Activated T-helper 2 cell treated with anti-CD3 and anti-CD28 coated beads, Interferon-gamma antibody, Interleukin-2, Interleukin-4, amounts not matched to agents 10 μg/mL and 5 μg/mL and 100 μg/mL, durations not matched to agents 14 hours and 24 hours and 36 hours (primary cell): ENCODE measurements at places on chromosomes 1 and 21.

DNA sequence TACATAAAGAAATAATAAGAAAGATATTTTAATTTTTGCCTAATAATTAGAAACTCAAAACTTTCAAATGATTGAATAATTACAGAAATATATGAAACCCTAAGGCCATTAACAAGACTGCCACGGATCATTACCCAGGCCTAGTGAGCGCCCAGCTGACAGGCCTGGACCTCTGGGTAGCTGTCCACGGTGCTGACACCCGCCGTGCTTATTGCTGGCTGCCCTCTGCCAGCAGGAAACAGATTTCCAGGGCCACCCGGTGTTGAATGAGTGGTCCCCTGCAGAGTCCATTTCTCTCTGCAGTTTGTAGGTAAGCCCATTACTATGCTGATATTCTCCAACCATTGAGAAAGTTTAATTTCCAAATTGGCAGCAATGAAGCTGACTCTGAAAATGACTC is 254.4 kb upstream of the GJB5 start:
- no peak overlapping the region for H3K27ac ChIP-seq
- H3K4me3 ChIP-seq = no peak overlapping the region

DNA sequence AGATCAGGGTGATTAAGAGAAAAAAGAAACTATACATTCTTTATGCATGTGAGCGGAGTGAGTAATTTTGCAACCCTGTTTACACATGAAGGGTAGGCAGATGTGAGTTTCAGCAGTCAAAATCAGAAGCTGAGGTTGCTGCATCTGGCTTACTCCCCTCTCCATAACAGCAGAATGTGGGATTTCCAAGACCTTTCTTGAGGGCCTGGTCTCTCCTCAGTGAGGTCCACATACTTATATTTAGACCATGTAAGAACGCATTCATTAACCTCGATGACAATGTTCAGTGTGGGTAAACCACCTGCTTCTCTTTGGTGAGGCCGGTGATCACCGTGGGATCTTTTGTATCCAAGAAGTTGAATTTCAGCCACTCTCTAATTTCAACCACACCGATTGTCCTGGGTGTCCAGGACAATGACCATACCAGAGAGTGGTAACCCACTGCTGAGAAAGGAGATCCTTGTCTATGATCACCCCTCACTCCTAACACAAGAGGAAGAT is 18.7 kb upstream of the RAP1A start:
- peaks cover 18% of the 10 kb centered on the region for H3K36me3 ChIP-seq
- no peak for DNase-seq
- peak overlapping the region; percentile 98 for H3K27ac ChIP-seq
- peak overlapping the region; percentile 71 for H3K4me3 ChIP-seq

GRCh38 chr21:38326429-38326828 is 69.6 kb downstream of the KCNJ15 start:
- no peak for DNase-seq
- peaks cover 13% of the 10 kb centered on the region for H3K4me1 ChIP-seq
- no peak overlapping the region for H3K4me3 ChIP-seq
- no peaks in the 10 kb centered on the region for H3K36me3 ChIP-seq
- no peak overlapping the region for H3K27ac ChIP-seq

DNA sequence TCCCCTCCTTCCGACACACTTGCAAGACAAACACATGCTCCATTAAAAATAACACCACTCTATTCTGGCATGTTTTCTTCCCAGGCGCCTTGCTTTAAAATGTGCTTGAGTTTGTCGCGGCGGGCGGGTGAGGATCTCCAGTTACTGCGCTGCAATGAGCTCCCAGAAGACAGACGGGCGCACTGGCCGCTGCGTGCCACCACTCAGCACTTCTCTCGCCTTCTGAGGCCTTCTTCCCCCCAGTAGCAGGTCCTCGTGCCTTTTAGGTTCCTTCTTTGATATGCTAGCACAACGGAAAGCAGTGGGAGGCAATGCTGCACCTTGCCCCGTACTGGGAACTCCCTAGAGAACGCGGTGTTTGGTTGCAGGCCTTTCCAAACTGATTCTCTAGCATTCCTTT is 279.5 kb upstream of the NR5A2 start:
- no peak overlapping the region for H3K27ac ChIP-seq
- no peak overlapping the region for H3K4me3 ChIP-seq
- H3K36me3 ChIP-seq = no peaks in the 10 kb centered on the region
- H3K27me3 ChIP-seq = peaks cover 1% of the 10 kb centered on the region
- DNase-seq = no peak
- no peaks in the 10 kb centered on the region for H3K4me1 ChIP-seq

GRCh38 chr1:179818743-179819173 is 58.8 kb downstream of the TOR1AIP2 start:
- no peak for DNase-seq
- H3K4me3 ChIP-seq = no peak overlapping the region
- no peaks in the 10 kb centered on the region for H3K36me3 ChIP-seq
- peaks cover 14% of the 10 kb centered on the region for H3K4me1 ChIP-seq
- H3K27me3 ChIP-seq = peaks cover 17% of the 10 kb centered on the region
- no peak overlapping the region for H3K27ac ChIP-seq

- H3K4me1 ChIP-seq = peaks cover 19% of the 10 kb centered on the region
- H3K27me3 ChIP-seq = peaks cover 13% of the 10 kb centered on the region
- no peak overlapping the region for H3K27ac ChIP-seq
These were observed 297.0 kb downstream of the DISC1 start for GRCh38 chr1:231923491-231924041.

- H3K27me3 ChIP-seq = no peaks in the 10 kb centered on the region
- H3K4me1 ChIP-seq = peaks cover 1% of the 10 kb centered on the region
- no peak overlapping the region for H3K4me3 ChIP-seq
- peak overlapping the region; percentile 35 for H3K27ac ChIP-seq
These were observed 31.8 kb downstream of the WNT4 start for GRCh38 chr1:22111115-22111514.

- no peak for DNase-seq
- no peaks in the 10 kb centered on the region for H3K27me3 ChIP-seq
- no peaks in the 10 kb centered on the region for H3K4me1 ChIP-seq
- H3K27ac ChIP-seq = no peak overlapping the region
- no peaks in the 10 kb centered on the region for H3K36me3 ChIP-seq
- H3K4me3 ChIP-seq = no peak overlapping the region
These were observed 212.3 kb upstream of the DPYD start for GRCh38 chr1:98133131-98133530.

DNA sequence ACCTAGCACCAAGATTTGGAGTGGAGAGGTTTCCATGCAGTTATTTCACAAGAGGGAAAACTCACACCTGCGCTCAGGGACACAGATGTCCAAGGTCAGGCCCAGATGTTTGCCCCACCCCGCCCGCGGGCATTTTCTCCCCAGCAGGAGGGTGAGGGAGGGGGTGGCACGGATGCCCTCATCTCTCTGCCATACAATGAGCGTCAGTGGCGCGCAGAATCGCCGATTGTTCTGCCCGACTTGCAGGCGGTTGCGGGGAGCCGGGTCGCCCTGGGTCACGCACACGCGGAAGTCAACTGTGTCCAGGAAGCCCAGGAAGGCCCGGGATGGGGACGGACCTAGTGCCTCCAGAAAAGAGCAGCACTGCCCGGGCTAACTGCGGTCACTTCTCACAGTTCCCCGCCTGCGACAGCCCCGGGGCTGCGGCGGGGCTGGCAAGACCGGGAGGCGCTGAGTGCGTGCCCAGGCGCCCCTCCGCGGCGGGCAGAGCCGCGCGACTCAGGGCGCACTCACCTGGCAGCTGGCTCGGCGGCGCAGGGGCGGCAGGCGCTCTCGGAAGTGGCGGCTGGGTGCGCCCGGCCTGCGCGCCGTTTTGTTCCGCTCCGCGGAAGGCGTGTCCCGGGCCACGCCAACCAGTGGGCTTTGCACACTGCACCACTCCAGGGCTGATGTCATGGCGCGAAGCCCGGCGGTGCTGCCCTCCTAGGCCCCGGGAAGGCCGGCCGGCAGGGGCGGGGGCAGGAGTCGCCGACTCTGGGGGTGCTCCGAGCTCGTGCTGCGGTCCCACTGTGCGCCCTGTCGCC is at the start of gene CSRP1:
TSS of gene CSRP1 (minus strand) at position 567 of the 803 bp plus-strand sequence. CDS start 10,820 bp downstream, outside the sequence.
- peaks cover 29% of the 10 kb centered on the region for H3K4me1 ChIP-seq
- H3K27ac ChIP-seq = peak within 1 kb of the TSS; percentile 86
- peak within 1 kb of the TSS; percentile 88 for H3K4me3 ChIP-seq
- no peaks in the 10 kb centered on the region for H3K27me3 ChIP-seq
- peak; percentile 77 for DNase-seq

DNA sequence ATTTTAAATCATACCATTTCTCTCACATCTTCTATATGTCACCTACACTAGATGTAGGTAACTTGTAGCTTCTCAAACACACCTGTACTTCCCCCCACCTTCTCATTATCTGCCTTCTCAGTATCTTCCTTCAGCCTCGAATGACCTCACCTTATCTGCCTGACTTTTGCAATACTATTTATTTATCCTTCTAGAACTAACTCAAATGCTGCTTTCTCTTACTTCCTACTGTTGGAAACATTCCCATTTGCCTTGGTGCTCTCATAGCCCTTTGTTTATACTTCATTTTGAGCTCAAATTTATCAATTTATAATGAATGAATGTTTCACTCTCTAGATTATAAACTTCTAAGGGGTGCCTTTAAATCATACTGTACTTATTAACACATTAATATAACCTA is 50.4 kb upstream of the KIAA1614 start:
- peaks cover 7% of the 10 kb centered on the region for H3K36me3 ChIP-seq
- H3K4me1 ChIP-seq = peaks cover 1% of the 10 kb centered on the region
- H3K27me3 ChIP-seq = no peaks in the 10 kb centered on the region
- no peak overlapping the region for H3K27ac ChIP-seq

DNA sequence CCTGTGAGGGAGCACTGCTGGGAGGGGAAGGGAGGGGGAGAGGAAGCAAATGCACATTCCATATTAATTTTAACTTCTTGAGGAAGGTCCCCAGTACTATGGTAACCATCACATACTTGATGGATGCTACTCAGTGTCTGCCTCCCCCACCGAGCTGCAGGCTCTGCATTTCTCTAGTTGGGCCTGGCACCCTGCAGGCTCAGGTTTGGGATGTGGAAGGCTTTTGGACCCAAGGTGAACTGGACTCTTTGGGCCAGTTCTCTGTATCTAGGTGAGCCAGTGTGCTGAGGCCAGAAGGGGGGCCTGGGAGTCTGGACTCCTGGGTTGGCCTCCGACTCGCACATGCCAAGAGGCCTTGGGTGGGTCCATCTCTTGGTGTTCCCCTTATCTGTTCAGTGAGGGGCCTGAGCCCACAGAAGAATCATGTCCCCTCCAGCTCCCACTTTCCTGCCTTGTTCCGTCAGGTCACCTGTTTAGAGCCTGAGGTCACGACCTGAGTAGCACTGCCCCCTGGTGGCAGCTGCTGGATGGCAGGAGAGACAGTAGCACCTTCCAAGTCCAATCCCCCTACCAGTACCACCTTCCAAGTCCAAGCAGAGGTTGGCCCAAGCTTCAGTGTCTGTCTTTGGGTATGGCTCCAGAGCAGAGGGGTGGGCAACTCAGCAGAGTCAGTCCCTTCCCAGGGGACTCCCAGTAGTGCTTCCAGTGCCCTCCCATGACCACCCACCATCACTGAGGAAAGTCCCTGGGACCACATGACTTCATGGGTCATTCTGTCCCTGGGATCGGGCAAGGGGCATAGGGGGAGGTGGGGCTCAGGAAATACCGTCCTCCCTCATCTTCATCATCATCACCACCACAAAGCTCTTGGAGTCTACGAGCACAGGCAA is 241.8 kb downstream of the TRABD2B start:
- H3K27me3 ChIP-seq = no peaks in the 10 kb centered on the region
- H3K4me3 ChIP-seq = no peak overlapping the region
- no peaks in the 10 kb centered on the region for H3K4me1 ChIP-seq
- peak; percentile 23 for DNase-seq
- no peaks in the 10 kb centered on the region for H3K36me3 ChIP-seq

DNA sequence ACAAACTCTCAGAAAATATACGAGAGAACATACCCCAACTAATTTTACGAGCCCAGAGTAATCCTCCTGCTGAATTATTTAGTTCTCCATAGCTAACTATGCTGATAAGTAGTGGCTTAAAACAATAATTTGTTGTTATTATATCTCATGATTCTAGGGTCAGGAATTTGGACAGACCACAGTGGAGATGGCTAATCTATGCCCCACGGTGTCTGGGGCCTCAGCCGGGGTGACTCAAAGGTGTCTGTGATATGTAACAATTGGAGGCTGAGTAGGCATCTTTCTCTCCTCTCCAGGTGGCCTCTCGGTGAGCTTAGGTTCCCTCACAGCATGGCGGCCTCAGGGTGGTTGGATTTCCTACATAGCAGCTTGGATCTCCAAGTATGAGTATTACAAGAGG is 35.4 kb upstream of the FOXO6 start:
- no peak for DNase-seq
- H3K4me3 ChIP-seq = no peak overlapping the region
- H3K27ac ChIP-seq = no peak overlapping the region
- no peaks in the 10 kb centered on the region for H3K36me3 ChIP-seq

- H3K4me1 ChIP-seq = no peaks in the 10 kb centered on the region
- H3K27ac ChIP-seq = no peak overlapping the region
- no peaks in the 10 kb centered on the region for H3K36me3 ChIP-seq
- no peak for DNase-seq
- H3K4me3 ChIP-seq = no peak overlapping the region
- peaks cover 16% of the 10 kb centered on the region for H3K27me3 ChIP-seq
These were observed 26.2 kb downstream of the SLC44A3 start for GRCh38 chr1:94846308-94846707.

DNA sequence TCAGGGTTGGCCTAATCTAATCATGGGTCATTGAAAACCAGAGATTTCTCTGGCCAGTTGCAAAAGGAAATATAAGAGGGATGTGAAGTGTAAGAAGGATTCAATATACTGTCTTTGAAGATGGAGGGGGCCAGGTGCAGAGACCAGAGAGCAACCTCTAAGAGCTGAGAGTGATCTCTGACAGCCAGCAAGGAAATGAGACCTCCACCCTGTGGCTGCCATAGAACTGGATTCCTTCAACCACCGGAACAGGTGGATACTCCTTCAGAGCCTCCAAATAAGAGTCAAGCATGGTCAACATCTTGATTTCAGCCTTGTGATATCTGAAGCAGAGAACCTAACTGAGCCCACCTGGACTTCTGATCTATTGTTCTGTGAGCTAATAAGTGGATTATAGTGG is 128.4 kb downstream of the CYYR1 start:
- no peaks in the 10 kb centered on the region for H3K4me1 ChIP-seq
- no peaks in the 10 kb centered on the region for H3K27me3 ChIP-seq
- DNase-seq = no peak
- no peak overlapping the region for H3K27ac ChIP-seq
- H3K4me3 ChIP-seq = no peak overlapping the region

DNA sequence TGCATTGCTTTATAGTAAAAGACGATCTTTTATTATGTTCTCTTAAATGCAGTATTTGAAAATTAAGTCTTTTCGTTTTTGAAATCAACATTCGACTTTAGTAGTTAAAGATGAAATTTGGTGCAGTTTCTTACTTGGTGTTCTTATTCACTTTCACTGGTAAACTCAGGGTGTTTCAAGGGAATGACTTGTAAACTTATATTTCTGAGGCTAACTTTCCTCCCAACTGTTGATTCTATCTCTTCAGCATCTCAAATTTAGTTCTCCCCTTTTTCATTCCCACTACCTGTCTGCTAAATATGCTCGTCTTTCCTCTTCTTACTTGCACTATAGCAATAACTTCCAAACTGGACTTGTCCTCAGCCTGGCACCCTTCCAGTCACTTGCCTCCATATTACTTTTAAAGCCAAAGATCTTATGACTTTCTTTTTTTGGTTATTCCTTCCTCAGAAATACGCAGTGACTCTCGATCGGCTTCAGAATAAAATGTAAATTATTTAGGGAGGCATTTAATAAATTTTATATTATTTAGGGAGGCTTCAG is 988 bp downstream of the SLC35A3 start:
- peaks cover 5% of the 10 kb centered on the region for H3K36me3 ChIP-seq
- peaks cover 22% of the 10 kb centered on the region for H3K4me1 ChIP-seq
- peak overlapping the region; percentile 98 for H3K4me3 ChIP-seq
- H3K27ac ChIP-seq = peak overlapping the region; percentile 92
